HT1080 (cell line): ENCODE measurements at places on chromosomes 3 and 15. TPM values are rescaled to one million over a fixed set of nuclear protein-coding genes. Genes with fewer than 3 reads are reported as not detected.

Gene IQSEC1
- total RNA-seq: 1.3 and 3.0 TPM in 2 replicates

Gene SOX14
- total RNA-seq: not detected in 2 replicates

Gene CHL1
- total RNA-seq: not detected in 2 replicates

Gene HYAL2
- total RNA-seq: 91.6 and 97.5 TPM in 2 replicates

Gene SAMMSON
- total RNA-seq: 0.43 and 0.93 TPM in 2 replicates

Gene LSMEM2
- not detected in 2 replicates for total RNA-seq

Gene CCR9
- not detected in 2 replicates for total RNA-seq

Gene PRRT3
- 1.0 and 1.3 TPM in 2 replicates for total RNA-seq

Gene ROBO2
- under 0.01 and 0.17 TPM in 2 replicates for total RNA-seq

Gene CCDC13
- total RNA-seq: not detected in 2 replicates

Gene VWA5B2
- not detected in 2 replicates for total RNA-seq

Gene RASGRF1
- 0.14 and 1.2 TPM in 2 replicates for total RNA-seq

Gene PATL2
- 0.10 and 0.13 TPM in 2 replicates for total RNA-seq

Gene NAALADL2
- 0.63 TPM in 2 replicates for total RNA-seq
